ENCODE measurements at places on chromosomes 3 and 15. TPM values are rescaled to one million over a fixed set of nuclear protein-coding genes. Genes with fewer than 3 reads are reported as not detected.
A peak's percentile ranks its signal among the peaks of the same experiment; 100 is the strongest.

DNA sequence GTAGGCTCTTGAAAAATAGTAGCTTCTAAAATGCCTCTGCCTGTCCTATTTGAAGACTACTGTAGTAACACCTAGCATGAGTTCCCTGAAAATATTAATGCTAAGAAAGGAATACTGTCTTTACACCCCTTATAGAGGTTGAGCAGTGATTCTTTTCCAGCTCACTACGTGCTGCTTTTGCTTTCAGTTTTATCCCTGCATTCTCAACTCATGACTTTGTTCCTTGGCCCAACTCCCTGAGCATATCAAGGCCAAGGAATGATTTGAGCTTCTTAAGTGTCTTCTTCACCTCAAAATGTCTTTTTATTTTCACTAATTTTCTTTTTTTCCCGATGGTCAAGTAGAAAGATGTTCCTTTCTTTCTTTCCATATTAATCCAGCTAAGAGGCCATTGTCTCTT is 16.5 kb upstream of the P2RY13 start:
- DNase-seq: no peak

- DNase-seq: no peak
Observed at GRCh38 chr3:194740859-194741491, 55.3 kb downstream of the FAM43A start.

GRCh38 chr3:37768107-37768809 is 93.4 kb upstream of the CTDSPL start:
- no peak for DNase-seq

GRCh38 chr3:43005253-43005652 is 26.1 kb downstream of the GASK1A start:
- no peak for DNase-seq

- no peak for DNase-seq
Observed at GRCh38 chr3:127988770-127989557, 63.3 kb upstream of the SEC61A1 start.

DNA sequence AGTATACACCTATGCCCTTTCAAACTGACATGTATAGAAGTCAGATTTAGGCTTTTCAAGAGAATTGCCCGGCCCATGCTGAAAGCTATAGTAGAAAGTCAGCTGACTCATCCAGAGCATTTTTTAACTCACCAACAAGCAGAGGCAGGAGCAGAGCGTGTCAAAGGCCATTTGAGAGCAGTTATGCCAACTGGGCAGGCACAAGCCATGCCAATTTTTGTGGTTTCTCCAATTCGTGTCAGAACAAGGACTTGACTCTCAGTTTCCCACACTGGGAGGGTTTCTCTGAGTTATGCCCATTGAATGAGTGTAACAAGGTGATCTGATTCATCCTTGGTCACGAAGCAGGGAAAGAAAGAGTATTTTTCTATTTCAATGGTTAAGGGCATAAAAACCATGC is 403.3 kb upstream of the THBS1 start:
- no peak for DNase-seq

- no peak for DNase-seq
Observed at GRCh38 chr3:171563298-171563697, 103.1 kb upstream of the TNIK start.

DNA sequence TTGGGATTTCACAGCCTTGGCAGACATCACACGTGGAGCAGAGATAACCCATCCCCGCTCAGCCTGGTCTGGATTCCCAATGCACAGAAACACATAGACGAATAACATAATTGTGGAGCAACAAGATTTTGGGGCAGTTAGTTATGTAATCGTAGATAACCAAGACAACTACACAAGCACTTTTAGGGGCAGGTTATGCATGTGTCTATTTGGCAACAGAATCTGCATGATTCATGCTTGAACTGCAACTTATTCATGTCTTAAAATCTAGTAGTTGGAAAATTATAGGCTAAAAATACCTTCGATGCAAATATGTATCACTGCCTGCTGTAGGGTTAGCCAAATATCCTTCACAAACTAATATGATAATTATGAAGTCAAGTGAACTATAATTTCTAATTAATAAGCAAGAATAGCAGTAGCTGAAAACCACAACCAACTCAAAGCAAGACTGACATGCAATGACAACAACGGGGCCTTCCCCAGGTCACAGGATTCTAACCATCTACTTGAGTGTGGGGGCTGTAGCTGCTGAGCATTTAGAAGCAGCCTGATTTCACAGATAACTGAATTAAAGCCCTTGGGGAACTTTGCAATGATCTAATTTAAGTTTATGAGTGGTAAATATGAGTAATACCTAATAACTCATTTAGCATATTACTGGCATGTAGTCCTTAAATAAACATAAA is 31.1 kb downstream of the DGKG start:
- DNase-seq: no peak

- DNase-seq: no peak
Observed at GRCh38 chr3:70501561-70501960, 189.1 kb upstream of the MDFIC2 start.

GRCh38 chr3:85604641-85605040 is 645.9 kb downstream of the CADM2 start:
- DNase-seq: no peak

- no peak for DNase-seq
Observed at GRCh38 chr3:181493423-181493822, 218.3 kb upstream of the SOX2 start.

- no peak for DNase-seq
Observed at GRCh38 chr15:79919090-79919748, 22.4 kb upstream of the MTHFS start.

DNA sequence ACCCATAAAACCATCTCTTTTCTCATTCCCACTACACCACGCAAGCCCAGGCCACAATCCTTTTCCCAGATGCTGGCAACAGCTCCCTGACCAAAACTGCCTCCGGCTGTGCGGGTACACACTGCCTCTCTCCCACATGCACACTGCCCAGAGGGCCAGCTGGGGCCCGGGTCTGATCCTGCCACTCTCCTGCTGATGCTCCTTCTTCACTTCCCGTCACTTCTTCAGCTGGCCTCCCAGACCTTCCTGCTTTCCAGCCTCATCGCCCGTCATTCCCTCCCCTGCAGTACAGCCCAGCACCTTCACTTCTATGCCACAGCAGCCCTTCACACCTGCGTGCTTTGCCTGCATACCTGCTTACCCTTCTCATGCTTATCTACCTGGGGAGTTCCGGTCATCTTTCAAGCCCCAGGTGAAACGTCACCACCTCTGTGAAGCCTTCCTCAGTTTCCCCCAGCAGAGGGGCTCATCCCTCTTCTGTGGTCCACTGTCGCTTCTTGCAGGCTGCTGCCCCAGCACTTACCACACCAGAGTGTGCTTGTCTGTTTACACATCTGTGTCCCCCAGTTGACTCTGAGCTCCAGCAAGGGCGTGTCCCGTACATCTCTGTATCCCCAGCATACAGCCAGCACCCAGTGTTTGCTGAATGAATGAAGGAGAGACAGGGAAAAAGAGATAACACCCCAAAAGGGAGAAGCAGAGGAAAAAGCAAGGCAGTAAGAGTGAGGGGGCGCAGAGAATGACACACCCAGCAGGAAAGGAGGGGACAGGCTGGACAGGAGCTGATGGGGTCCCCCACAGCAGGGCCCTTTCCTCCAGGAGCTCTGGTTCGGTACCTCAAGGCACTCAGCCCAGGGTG is 22.2 kb downstream of the GRAMD2A start:
- no peak for DNase-seq

DNA sequence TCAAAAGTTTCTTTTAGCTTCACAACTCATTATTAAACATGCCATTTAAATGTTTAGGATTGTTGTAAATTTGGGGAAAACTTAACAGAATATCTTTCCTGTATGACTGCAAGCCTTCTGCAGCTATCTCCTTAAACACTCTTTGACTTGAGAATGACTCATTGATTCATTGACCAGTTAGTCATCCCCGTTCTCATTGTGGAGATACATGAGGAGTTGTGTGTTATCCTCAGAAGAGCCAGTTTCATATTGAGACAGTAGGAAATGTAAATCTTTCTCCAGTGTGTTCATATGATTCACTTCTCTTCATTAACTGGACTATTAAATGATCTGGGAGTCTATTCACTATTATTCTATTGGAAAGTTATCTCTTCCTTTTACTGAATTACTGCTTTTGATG is 83.0 kb downstream of the CRYGS start:
- DNase-seq: no peak

GRCh38 chr3:127035677-127036076 is 52.8 kb downstream of the PLXNA1 start:
- DNase-seq: no peak

- DNase-seq: peak; percentile 40
Observed at GRCh38 chr3:141056751-141057171, 5.6 kb downstream of the SPSB4 start.

DNA sequence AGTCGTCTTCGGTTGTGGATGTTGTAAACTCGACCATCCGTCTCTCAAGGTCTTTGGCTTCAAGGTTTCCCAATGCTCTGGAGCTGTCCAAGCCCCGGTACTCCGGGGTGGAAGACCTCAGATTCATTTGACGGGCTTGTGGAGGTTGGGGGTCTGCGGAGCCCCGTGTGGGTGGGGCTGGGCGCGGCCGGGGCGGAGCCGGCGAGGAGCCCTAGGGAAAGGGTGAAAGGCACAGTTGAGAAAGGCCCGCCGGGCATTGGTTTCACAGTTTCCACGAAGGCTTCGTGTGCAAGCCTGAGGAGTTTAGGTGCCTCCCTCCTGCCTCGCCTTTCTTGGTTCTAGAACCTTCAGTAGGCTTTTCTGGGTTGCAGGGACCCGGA is 360 bp upstream of the MGA start:
- DNase-seq: no peak

DNA sequence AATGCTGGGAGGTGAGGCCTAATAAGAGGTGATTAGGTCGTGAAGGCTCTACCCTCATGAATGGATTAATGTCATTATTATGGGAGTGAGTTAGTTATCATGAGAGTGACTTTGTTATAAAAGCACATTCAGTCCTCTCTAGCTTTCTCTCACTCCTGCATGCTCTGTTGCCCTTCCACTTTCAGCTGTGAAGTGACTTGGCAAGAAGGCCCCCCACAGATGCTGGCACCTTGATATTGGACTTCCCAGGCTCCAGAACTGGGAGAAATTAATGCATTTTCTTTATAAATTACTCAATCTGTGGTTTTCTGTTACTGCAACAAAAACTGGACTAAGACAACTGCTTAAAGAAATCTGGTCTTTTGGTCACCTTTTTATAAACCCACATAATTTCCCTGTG is 144.3 kb downstream of the FBN1 start:
- no peak for DNase-seq

DNA sequence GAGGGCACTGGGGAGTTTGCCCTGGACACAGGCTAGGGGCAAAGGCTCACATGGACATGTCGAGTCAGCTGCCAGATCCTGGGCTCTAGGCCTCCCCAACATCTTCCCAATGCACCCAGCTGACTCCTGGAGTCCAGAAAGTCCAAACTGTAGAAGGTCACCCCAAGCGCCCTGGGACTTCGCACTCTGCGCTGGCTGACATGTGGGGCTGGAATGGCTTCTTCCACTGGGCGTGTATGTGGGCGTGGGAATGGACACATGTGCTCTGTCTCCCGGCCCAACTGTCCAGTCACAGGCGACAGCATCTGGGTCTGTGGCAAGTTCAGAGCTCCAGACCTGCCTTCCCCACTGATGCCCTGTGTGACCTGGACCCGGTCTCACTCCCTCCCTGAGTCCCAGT is 13.2 kb upstream of the FURIN start:
- no peak for DNase-seq

GRCh38 chr3:53511246-53511645 is 16.8 kb downstream of the CACNA1D start:
- DNase-seq: no peak

DNA sequence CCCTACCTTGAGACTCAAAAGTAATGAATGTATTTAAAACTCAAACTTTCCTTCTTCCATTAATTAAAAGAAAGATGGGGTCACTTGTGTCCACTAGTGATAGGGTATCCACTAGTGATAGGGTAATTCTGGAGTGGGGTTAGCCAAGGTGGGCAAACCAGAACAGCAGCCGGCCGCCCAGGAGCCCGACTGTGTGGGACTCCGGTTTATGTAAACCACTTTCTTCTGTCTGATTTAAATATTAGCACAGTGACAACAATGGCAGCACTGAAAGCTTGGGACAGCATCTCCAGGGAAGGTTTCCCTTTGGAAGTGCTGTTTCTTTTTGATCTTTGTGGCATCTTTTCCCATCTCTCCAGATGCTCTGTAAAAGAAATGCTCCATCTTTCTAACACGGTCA is 722 bp downstream of the MYZAP start:
- no peak for DNase-seq

Gene RNF168
- 14.2 TPM for total RNA-seq

Gene TMIE
- total RNA-seq: 0.82 TPM

Gene PPM1L
- total RNA-seq: 55.2 TPM

Gene FEZF2
- total RNA-seq: 0.09 TPM

Gene ILDR1
- total RNA-seq: not detected

Gene AP2M1
- 199 TPM for total RNA-seq
